ENCODE measurements at places on chromosomes 11 and 22. TPM values are rescaled to one million over a fixed set of nuclear protein-coding genes. Genes with fewer than 3 reads are reported as not detected.
A peak's percentile ranks its signal among the peaks of the same experiment; 100 is the strongest.

DNA sequence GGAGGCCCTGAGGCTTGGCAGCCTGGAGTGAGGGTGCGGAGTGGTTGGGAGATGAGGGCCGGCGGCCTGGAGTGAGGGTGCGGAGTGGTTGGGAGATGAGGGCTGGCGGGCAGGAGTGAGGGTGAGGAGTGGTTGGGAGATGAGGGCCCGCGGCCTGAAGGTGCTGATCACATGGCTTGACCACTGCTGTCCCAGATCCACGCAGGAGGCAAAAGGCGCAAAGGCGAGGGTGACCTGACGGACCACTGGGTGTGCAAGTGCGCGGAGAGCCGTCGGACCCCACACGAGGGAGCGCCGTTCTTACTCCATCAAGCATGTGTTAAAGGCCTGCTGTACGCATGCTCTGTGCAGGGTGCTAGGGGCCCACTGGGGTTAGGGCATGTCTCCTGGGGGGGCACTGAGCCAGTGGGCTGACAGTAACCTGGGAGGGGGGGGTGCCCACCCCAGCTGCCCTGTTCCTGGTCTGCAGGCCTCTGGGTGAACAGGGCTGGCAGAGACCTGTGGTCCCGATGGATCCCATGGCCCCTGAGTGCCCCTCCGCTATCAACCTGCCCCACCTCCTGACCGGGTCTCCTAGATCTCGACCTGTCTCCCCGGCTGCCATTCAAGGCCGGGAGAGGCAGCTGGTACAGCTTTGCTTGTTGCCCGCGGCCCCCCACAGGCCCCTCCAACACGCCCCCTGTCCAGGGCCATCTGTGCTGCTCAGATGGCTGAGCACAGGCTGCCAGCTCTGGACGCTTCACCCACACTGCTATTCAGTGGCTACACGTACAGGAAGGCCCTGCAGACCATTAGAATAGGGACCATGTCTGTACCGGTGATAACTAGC lies 21.1 kb downstream of the MRGPRD start:
- peak; percentile 51 for DNase-seq

- DNase-seq = no peak
Measured at GRCh38 chr11:73461964-73462363, 85.8 kb downstream of the RELT start.

DNA sequence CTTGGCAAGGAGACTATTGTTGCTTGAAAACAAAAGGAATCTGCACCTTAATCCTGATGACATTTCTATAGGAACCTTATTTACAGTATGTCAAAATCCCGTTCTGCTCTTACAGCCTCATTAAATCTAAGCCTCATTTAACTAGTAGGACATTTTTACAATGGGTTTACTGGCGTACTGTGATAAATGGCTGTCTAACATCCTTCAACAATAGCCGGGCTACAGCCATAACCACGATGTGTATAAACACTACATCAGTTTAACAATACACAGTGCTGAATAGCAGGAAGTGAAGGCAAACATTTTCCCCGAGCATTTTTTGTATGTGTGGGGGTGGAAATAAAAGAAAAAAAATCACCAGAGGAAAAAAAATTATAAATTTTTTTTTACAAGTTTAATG lies 131.2 kb downstream of the ARL14EP start:
- no peak for DNase-seq

DNA sequence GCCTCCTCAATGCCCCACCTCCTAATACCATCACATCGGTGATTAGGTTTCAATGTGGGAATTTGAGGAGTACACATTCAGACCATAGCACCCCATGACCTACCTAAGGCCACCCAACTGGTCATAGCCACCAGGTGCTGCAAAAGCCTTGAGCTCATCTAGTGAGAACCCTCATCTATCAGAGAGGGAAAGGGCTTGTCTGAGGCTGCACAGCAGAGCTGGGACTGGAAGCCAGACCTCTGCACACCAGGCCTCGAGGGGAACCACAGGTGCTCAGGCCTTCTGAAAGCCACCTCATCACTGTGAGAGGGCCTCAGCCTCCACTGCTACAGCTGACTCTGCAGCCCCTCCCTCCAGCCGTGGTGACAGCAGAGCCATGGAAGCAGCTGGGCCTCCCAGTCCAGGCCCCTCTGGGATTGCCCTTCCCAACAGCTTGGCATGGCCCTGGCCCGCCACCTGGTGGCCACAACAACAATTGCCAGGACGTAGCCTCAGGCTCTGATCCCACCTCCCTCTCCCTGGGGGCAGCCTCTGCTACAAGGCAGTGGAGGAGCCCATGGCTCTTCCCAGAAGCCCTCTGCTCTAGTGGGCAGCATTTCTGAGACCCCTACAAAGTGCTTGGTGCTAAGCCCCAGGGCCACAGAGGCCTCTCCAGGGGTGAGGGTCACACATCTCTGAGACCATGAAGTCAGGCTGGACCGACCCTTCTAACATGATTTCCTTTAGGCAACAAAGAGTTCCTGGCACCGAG lies 41.0 kb upstream of the PRDM11 start:
- peak; percentile 85 for DNase-seq

Gene MUC15
- polyA plus RNA-seq = not detected
